ENCODE measurements at places on chromosomes 3 and 15. TPM values are rescaled to one million over a fixed set of nuclear protein-coding genes. Genes with fewer than 3 reads are reported as not detected.

Gene KLF15
- not detected for total RNA-seq

Gene GPR171
- total RNA-seq, result not detected

Gene BOC
- total RNA-seq, result 0.49 TPM

Gene PPM1L
- 0.06 TPM for total RNA-seq

DNA sequence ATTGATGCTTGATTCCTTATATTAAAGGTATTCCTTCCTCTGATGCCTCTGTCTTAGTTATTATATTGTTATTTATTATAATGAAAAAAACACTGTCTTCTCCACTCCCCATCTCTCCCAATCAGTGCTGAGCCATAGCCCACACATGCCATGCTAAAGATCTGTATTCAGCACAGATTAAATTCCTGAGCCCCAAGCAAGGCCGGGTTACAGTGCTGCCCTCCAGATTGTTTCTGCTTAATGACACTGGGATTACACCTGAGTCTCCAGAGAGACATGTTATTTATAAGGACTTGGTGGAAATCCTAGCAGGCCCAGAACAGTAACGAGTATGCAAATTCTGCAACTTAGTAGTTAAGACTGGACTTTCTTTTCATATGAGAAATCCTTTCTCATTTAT, 305.9 kb upstream of the UMPS start:
- DNase-seq, result no peak

DNA sequence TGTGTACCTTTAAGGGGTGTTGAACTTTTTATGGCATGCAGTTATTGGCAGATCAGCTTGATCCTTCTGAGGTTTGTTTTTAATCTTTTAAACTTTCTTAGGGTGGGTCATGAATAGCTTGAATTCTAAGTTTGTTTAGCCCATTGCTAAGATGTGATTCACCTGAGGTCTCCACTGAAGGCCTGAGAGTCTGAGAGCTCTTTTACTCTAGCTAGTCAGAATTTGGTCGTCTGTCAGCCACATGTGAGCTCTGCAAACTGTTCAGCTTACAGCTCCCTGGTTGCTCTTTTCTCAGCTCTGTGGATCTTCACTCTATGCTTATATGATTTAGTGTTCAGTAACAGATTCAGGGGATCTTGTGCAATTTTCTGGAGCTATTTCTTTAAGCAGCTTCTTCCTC, 161.3 kb downstream of the ABHD5 start:
- DNase-seq, result no peak

GRCh38 chr3:79183496-79183895, 584.3 kb downstream of the ROBO1 start:
- no peak for DNase-seq

- DNase-seq, result no peak
These were observed 496.6 kb downstream of the FHIT start for GRCh38 chr3:60754617-60755016.

All from Caki2 (cell line).